ENCODE measurements at places on chromosomes 12 and 14. TPM values are rescaled to one million over a fixed set of nuclear protein-coding genes. Genes with fewer than 3 reads are reported as not detected.

The FBLN5 gene
- total RNA-seq = 240 TPM

The MYF5 gene
- total RNA-seq = not detected

The KRT73 gene
- total RNA-seq = not detected

DNA sequence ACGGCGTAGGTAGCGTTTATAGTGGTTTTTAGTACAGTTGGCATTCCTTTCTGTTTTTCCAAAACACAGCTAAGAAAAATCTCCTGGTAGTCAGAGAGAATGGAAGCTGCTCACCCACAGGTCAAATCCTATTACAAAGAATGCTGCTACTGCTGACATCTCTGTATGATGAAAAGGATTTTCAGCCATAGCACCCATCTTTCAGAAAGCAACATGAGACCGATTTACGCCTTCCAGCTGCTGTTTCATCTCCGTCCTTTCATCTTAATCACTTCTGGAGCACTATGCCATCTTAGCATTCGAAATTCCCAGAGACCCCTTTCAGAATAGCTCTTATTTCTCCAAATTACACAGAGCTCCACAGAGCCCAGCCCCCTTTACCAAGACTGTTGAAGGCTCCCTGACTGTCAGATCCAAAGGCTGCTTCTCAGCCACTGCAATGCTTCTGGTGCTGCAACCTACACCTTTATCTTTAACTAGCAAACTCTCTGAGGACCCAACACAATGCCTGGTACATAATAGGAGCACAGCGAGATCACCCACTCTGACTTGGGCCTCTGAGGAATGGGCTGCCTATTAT is 211.8 kb downstream of the NEDD1 start:
- DNase-seq = no peak
